ENCODE measurements at places on chromosomes 16 and 17.

GRCh38 chr17:63358111-63358839 lies 87.8 kb downstream of the CYB561 start:
- DNase-seq, result peak; percentile 94

GRCh38 chr16:87569601-87570571 lies 32.4 kb upstream of the JPH3 start:
- no peak for DNase-seq

- no peak for DNase-seq
These were observed 4.5 kb upstream of the IRX3 start for GRCh38 chr16:54290833-54291655.

- DNase-seq, result no peak
These were observed at the start of gene HSF4 for GRCh38 chr16:67164599-67165061. Gene HSF4 (plus strand): TSS chr16:67164745. CDS start chr16:67164812, 67 bp downstream.

GRCh38 chr16:82293671-82294070 lies 123.6 kb upstream of the MPHOSPH6 start:
- DNase-seq, result no peak

GRCh38 chr16:88871349-88871702 lies 4.9 kb upstream of the PABPN1L start:
- DNase-seq, result no peak

DNA sequence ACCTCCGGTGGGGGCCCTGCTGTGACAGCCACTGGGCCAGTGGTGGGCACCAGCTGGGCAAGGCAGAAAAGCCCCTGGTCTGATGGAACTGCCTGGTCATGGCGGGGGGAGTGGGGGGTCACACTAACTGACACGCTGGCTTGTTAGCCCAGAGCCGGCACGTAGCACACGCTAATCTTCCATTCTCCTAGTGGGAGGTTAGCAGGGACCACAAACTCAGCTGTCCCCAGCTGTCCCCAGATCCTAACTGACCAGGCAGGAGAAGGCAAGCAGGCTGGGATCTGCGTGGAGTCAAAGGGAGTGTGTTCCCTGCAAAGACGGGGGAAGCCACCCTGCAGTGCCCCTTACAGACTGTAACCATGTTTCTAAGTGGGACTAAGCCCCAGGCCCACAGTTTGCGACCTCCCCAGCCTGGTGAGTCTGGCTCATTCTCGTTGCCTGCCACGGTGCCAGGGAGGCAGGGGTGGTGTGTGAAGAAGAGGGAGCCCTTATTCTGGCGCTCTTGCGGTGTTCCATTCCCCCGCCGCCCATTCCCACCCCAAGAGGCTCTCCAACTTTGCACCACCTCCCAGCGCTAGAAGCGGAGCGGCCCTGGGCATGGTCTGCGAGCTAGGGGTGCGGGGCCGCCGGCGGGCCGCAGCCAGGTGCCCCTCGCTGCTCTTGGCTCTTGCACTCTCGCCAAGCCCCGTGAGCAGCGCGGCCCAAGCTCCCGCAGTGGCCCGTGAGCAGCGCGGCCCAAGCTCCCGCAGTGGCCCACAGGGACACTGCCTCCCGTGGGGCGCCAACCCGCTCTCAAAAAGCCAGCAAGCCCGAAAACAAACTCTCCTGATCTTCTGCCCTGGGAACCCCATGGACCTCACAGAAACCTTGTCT lies 12.1 kb upstream of the ZNF423 start:
- no peak for DNase-seq

GRCh38 chr17:57833179-57833939 lies 16.5 kb downstream of the MRPS23 start:
- DNase-seq, result peak; percentile 77

- no peak for DNase-seq
These were observed 291.2 kb upstream of the MON1B start for GRCh38 chr16:76899767-76900166.

DNA sequence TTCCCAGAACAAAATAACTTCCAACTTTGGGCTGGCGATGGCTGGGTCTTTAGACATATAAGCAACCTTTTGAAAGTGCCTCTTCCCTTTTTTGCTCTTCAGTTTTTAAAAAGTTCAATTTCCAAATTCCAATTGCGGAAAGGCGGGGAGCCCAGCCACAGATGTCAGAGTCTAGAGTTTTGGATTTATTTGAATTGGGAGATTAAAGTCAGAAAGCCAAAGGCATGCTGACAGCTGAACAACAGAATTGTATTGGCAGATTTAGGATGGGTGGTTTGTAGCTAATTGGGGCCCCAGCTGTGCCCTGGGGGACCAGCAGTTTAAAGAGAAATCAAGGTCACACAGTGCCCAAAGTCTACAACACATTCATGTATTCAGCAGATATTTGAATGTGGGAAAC lies 10.5 kb downstream of the YPEL2 start:
- no peak for DNase-seq

DNA sequence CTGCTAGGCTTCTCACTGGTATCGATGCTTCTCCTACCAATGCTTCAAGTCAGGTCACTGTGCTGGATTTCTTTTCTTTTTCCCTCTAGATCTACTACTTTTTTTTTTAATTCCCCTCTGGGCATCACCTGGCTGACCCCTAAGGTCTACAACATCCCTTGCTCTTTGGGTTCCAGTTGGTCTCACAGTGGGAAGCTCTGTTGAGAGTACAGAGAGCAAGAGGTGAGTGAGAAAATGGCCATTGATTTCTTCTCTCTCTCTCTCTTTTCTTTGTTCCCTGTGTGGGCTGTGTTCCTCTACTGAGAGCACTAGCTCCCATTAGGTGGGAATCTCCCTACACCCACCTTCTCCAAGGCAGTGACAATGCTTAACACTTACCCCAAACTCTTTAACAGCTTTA lies 413.4 kb downstream of the KCNJ2 start:
- no peak for DNase-seq

DNA sequence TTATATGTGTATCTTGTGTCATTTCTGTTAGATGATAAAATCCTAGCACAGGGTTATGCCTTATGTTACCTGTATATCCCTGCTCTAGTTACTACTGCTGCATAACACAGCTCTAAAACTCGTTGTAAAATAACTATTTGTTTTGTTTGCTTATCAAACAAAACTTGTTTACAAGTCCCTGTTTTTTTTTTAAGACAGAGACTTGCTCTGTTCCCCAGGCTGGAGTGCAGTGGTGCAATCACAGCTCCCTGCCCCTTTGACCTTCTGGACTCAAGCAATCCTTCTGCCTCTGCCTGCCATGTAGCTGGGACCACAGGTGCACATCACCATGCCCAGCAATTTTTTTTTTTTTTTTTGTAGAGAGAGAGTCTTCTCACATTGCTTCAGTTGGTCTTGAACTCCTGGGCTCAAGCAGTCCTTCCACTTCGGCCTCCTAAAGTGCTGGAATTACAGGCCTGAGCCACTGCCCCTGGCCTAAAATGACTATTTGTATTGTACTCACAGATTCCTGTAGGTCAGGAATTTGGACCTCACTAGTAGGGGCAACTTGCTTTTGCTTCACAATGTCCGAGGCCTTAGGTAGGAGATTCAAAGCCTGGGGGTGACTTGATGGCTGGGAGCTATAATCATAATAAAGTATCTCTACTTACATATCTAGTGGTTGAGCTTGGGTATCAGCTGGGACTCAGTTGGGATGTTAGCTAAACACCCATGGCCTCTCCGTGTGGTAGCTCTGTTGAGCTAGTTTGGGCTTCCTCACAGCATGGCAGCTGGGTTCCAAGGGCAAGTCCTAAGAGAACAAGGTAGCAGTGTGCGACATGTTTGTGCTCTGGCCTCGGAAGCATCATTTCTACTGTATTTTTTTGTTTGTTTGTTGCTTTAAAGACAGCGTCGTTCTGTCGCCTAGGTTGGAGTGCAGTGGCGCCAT lies 12.6 kb downstream of the DUSP14 start:
- no peak for DNase-seq

GRCh38 chr17:5587438-5588032 lies 3.2 kb upstream of the NLRP1 start:
- DNase-seq, result peak; percentile 77

DNA sequence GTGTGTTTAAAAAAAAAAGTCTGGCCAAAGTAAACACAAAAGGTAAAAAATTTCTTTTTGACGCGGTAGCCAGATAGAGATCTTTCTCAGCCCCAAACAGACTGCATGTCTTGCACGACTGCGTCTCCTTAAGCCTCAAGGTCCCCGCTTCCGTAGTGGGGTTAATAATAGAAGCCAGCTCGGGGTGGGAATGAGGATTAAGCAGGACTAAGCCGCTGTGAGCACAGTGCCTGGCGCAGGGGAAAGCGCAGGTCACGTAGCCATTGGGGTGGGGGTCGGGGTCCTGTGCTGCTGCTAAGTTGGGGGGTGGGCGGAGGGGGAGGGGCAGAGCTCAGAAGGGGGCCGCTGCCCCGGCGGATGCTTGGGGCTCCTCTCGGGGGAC lies 521 bp downstream of the GGA2 start:
- peak; percentile 29 for DNase-seq

DNA sequence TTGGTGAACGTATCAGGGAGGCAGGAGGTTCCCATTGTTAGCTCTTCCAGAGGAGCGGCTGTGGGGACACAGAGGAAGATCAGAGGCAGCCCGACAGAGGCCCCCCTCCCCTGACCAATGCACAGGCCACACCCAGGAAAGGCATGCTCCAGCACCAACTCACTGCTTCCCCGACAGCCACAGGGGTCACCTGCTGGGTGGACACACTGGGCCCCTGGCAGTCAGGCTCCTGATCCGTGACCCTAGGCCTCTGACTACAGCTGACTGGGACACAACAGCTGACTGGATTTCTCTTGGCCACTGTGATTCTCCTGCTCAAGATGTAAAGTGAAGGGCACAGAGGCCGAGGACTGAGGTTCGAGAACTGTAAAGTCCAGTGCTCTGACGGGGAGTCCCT lies 63.5 kb downstream of the IL21R start:
- no peak for DNase-seq

DNA sequence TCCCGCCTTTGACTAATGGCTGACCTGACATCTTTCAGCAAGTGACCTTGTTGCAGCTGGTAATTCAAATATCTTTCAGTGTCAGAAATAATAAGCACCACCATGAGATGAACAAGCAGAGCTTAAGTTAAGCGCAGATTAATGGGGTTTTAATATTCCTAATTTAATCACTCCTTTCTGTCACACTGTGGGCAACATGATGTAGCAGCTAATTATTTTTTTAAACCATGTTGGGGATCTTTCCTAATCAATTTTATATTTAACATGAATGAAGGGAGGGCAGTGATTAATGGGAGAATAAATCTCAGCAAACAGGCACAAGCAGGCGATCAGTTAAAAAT lies 353.6 kb upstream of the TNRC6C start:
- no peak for DNase-seq

GRCh38 chr17:20145567-20145966 lies 136.4 kb downstream of the SPECC1 start:
- DNase-seq, result no peak

DNA sequence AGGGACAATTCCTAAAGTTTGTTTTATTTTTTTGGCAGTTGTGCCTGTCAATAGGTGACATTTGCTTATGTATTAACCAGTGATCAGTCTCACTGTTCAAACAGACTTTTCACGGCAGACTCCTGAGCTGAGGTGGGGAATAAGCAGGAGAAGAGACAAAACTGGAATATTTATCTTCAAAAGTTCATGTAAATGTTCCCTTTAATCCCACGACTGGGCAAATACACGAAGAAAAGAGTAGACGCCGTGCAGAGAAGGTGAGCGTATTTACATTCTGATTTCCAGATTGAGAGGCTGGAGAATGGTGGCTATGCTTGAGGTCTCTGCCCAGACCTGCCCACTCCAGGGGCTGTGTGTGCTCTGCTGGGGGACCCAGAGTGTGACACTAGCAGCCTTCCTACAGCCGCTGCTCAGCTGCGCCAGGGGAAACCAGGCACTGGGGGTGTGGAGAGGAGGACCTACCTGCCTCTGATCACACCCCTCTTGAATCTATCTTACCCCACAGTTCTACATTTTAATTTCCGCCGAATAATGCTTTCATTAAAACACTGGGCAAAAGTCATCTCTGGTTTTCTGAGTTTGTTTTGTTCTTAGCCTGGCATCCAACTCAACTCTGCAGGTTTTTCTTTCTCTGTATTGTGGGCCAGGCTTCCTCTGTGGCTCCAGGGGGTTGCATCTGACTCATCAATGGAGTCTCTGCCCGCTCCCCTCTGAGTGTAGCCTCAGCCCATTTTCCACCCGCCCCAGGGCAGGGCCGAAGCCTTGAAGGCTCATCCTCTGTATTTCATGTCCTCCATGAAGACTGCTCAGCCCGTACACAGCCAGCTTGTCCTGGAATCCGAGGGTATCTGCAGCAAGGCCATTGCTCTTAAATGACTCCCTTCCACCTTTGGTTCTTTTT lies 237.1 kb downstream of the NTN1 start:
- no peak for DNase-seq

- DNase-seq, result no peak
These were observed 205.7 kb downstream of the SNX29 start for GRCh38 chr16:12182212-12182611.

- no peak for DNase-seq
These were observed 11.4 kb upstream of the MYH13 start for GRCh38 chr17:10384175-10384574.

DNA sequence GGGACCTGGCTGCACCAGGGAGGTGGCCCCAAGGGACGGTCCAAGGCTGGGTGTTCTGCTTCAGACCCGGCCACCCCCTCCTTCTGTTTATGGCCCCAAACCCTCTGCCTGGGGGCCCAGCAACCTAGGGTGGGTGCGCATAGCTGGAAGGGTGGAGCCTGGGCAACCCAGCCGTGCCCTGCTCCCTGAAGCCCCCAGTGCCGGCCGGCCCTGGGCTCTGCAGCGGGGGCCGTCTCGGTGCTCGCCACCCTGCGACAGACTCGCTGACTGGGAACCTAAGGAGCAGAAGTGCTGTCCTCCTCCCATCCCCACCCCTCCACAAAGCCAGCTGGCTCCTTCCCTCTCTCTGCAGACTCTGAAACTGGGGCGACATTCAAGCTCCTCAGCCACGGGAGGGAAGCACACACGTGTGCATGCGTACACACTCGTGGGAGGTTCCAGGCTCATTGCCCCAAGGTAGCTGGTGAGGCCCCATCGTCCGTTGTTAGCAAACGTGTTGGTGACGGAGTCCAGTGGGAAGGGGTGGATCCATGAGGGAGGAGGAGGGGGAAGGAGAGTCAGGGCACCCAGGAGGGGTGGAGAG lies 43.4 kb downstream of the ENGASE start:
- no peak for DNase-seq

- no peak for DNase-seq
These were observed 85.9 kb downstream of the TEX14 start for GRCh38 chr17:58605986-58606385.
